Activated CD8-positive, alpha-beta memory T cell treated with anti-CD3 and anti-CD28 coated beads, Interleukin-2, amount 10 ng/mL, durations not matched to agents 7 days and 5 days (primary cell): ENCODE measurements at places on chromosomes 16 and 17. TPM values are rescaled to one million over a fixed set of nuclear protein-coding genes. Genes with fewer than 3 reads are reported as not detected.
A peak's percentile ranks its signal among the peaks of the same experiment; 100 is the strongest.

- H3K4me1 ChIP-seq: peaks cover 46% of the 10 kb centered on the region
- peak overlapping the region; percentile 89 for H3K4me3 ChIP-seq
- DNase-seq: no peak
- no peaks in the 10 kb centered on the region for H3K27me3 ChIP-seq
- peak overlapping the region; percentile 99 for H3K27ac ChIP-seq
Observed at GRCh38 chr17:39200957-39201510, 951 bp downstream of the RPL19 start.

GRCh38 chr16:15949210-15950160, at the start of gene ABCC1:
ABCC1 (plus strand) TSS chr16:15949616; CDS start chr16:15949752, 136 bp downstream.
- no peaks in the 10 kb centered on the region for H3K27me3 ChIP-seq
- H3K27ac ChIP-seq: peak within 1 kb of the TSS; percentile 97
- H3K4me1 ChIP-seq: peaks cover 40% of the 10 kb centered on the region
- peak within 1 kb of the TSS; percentile 91 for H3K4me3 ChIP-seq
- peak; percentile 67 for DNase-seq
- peaks cover 15% of the 10 kb centered on the region for H3K36me3 ChIP-seq

DNA sequence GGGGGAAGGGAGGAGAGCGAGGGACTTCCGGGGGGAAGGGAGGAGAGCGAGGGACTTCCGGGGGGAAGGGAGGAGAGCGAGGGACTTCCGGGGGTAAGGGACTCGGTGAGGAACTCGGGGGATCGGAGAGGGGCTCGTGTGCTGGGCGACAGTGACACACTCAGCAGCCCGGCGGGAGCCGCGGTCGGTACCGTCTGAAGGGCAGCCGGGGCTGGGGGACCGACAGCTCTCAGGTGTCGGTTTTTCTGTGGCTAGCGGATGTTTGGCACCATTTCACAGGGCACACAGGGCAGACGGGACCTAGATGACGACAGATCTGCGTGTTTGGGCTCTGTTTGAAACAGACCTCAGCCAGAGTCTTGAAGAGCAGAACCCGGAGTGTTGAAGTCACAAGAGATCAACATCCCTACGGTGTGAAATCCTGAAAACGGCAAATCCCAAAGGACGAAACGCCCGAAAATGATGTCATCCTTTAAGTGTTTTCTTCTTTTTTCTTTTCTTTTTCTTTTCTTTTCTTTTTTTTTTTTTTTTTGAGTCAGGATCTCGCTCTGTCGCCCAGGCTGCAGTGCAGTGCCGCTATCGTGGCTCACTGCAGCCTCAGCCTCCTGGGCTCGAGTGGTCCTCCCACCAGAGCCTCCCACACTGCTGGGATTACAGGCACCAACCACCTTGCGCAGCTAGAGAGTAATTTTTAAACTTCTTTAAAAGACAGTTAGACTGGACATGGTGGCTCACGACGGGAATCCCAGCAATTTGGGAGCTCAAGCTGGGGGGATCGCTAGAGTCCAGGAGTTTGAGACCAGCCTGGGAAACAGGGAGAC, 23.9 kb downstream of the ZNF778 start:
- peaks cover 2% of the 10 kb centered on the region for H3K36me3 ChIP-seq
- peak overlapping the region; percentile 93 for H3K4me3 ChIP-seq
- DNase-seq: peak; percentile 89
- H3K4me1 ChIP-seq: peaks cover 21% of the 10 kb centered on the region
- H3K27me3 ChIP-seq: no peaks in the 10 kb centered on the region

RAB26 gene
- 0.70 TPM for total RNA-seq

GALR2 gene
- 0.29 TPM for total RNA-seq

CDH5 gene
- total RNA-seq: not detected

DNA sequence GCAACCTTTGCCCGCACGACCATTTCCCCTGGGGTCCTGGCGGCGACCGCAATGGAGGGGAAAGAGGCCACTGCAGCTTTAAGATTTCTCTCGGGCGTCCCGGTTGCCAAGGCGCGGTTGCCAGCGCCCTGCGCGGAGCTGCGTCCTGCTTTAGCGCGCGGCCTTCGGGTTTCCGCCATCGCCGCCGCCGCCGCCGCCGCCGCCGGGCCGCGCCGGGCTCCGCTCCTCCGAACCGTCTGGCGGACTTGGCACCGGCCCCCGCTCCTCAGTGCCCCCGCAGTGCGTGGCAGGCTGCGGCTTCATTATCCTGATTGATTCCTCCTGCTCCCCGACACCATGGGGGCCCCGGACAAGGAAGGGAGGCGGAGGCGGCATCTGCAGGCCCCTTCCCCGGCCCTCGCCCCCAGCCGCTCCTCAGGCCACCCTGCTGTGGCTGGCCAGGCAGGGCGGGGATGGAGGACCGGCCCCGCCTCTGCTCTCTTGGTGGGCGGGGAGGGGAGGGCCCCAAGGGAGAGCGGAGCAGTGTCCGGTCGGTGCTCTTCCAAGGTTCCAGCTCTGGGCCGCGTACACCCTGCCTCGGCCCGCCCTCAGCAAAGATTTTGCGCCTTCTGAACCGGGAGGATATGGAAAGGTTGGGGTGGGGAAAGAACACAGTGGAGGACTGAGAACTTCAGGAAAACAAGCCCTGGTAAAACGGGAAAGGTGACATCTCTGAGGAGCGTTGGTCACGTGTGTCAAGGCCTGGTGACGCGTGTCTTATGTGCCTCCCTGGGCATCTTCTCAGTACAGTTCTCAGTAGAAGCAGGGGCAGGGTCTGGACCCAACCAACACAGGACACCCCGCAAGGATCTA, 34.0 kb downstream of the NEUROD2 start:
- H3K36me3 ChIP-seq: peaks cover 23% of the 10 kb centered on the region
- peaks cover 12% of the 10 kb centered on the region for H3K27me3 ChIP-seq
- DNase-seq: peak; percentile 56
- H3K4me3 ChIP-seq: peak overlapping the region; percentile 57
- H3K4me1 ChIP-seq: peaks cover 3% of the 10 kb centered on the region
- H3K27ac ChIP-seq: no peak overlapping the region

- H3K4me1 ChIP-seq: peaks cover 12% of the 10 kb centered on the region
- no peak overlapping the region for H3K4me3 ChIP-seq
- H3K27me3 ChIP-seq: peaks cover 36% of the 10 kb centered on the region
- no peak overlapping the region for H3K27ac ChIP-seq
Observed at GRCh38 chr16:58201163-58201562, 3.3 kb upstream of the CSNK2A2 start.

ZFPM1 gene
- 15.1 TPM for total RNA-seq

TMIGD1 gene
- total RNA-seq: not detected

ZNF205 gene
- not detected for total RNA-seq

DNA sequence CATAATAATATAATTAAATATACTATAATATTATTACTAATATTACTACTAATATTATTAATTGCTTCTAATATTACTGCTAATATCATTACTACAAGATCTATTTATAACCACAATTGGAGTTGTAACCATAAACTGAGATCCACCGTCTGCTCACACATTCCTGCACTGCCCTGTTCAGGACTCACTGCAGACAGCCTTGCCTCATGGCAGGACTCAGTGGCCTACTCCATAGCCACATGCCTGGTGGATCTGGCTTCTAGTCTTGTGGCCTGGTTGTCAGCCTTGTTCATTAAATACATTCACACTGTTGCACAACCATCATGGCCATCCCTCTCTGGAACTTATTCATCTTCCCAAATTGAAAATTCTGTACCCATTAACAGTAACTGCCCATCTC, 48.0 kb downstream of the SRL start:
- no peak overlapping the region for H3K27ac ChIP-seq
- no peaks in the 10 kb centered on the region for H3K4me1 ChIP-seq
- DNase-seq: no peak

- H3K4me3 ChIP-seq: no peak overlapping the region
- no peak overlapping the region for H3K27ac ChIP-seq
- H3K36me3 ChIP-seq: peaks cover 2% of the 10 kb centered on the region
- peaks cover 25% of the 10 kb centered on the region for H3K4me1 ChIP-seq
Observed at GRCh38 chr17:83190004-83190385, 110.6 kb downstream of the METRNL start.

NPW gene
- total RNA-seq: 1.1 TPM

HSPB9 gene
- total RNA-seq: 0.58 TPM

- H3K27ac ChIP-seq: no peak overlapping the region
- H3K27me3 ChIP-seq: peaks cover 7% of the 10 kb centered on the region
- H3K36me3 ChIP-seq: no peaks in the 10 kb centered on the region
Observed at GRCh38 chr17:7217113-7217987, 2.3 kb downstream of the DLG4 start.

DNA sequence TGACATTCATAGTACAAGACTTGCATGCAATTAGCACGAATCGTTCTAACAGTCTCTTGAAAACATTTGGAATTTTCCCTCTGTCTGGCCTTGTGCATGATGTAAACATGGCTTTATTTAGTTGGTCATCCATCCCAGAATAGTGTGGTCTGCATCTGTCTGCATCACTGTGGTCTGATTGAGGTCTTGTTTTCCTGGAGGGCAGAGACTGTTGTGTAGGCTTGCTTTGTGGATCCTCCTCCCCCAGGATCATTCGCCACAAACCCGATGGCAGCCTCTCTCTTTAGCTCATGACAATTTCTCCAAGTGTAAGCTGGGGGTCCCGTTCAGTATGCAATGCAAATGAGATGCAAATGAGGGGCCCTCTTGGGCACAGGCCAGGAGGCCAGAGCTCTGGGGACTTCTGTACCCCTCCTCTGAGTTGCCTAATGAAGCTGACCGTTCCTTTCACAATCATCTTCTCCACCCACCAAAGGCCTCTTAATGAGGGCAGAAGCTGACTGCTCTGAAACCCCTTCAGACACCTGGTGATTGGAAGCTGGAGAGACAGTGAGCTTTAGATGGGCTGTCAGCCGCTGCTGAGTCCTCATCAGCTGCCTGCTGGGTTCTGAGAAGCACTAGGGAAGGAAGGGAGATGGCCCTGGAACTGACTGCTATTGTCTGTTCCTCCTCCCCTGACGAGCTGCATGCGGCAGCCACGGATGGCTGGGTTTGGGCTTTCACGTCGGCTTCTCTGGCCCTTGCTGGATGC, 201.2 kb upstream of the CACNG3 start:
- no peak overlapping the region for H3K27ac ChIP-seq
- no peak overlapping the region for H3K4me3 ChIP-seq
- H3K36me3 ChIP-seq: peaks cover 30% of the 10 kb centered on the region
- DNase-seq: no peak
- H3K4me1 ChIP-seq: peaks cover 3% of the 10 kb centered on the region

DNA sequence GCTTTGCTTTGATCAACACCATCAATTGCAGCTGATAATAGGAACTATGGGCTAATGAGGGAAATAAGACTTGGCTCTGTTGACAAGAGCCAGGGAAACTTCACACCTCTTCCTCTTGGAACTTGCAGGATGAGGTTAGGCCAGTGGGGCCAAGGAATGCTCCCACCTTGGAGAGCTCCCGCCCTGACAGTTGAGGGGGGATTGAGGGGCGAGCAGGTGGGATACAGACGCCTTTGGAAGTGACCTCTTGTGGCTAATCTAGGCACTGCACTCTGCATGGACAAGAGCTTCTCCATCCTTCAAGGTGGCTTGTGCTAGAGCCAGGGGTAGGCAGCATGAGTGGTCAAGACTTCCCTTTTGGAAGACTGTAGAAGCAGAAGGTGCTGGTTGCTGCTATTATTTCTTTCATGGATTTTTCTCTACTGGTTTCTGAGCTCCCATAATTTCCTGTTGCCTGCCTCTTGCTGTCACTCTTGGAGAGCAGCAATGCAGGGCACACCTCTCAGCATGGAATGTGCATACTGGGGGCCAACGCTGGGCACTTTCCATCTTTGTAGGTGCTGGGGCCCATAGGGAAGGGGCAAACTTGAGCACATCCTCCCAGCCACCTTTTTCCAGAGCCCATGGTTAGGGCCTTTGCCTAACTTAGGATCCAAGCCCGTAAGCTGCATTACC, 2.3 kb upstream of the PHF12 start:
- no peaks in the 10 kb centered on the region for H3K27me3 ChIP-seq
- no peak overlapping the region for H3K4me3 ChIP-seq
- DNase-seq: peak; percentile 76
- H3K4me1 ChIP-seq: peaks cover 3% of the 10 kb centered on the region
- H3K27ac ChIP-seq: no peak overlapping the region

- no peak overlapping the region for H3K4me3 ChIP-seq
- H3K36me3 ChIP-seq: no peaks in the 10 kb centered on the region
- DNase-seq: no peak
- peaks cover 3% of the 10 kb centered on the region for H3K4me1 ChIP-seq
Observed at GRCh38 chr17:38450557-38451029, 22.3 kb downstream of the ARHGAP23 start.

EVPL gene
- 0.03 TPM for total RNA-seq

- DNase-seq: no peak
- no peak overlapping the region for H3K4me3 ChIP-seq
- peaks cover 15% of the 10 kb centered on the region for H3K36me3 ChIP-seq
- peaks cover 26% of the 10 kb centered on the region for H3K4me1 ChIP-seq
Observed at GRCh38 chr17:45575126-45575885, 84.8 kb upstream of the PLEKHM1 start.

GRCh38 chr16:27779641-27780164, 229.8 kb downstream of the KATNIP start:
- no peaks in the 10 kb centered on the region for H3K27me3 ChIP-seq
- no peak overlapping the region for H3K4me3 ChIP-seq
- no peaks in the 10 kb centered on the region for H3K36me3 ChIP-seq
- DNase-seq: no peak
- H3K4me1 ChIP-seq: no peaks in the 10 kb centered on the region

DNA sequence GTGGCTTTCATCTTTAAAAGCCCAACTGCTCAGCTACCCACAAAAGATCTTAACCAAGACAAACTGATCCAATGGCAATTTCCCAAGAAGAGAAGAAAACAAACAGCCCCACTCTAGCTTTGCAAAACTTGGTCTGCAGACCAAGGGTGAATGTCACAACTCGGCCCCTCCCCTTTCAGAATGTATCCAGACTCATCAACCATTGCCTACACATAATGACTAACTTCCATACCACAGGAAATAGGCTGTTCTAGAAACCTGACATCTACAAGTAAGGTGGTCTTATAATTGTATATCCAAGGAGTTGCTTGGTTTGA, 16.0 kb downstream of the DCUN1D3 start:
- DNase-seq: no peak
- no peaks in the 10 kb centered on the region for H3K27me3 ChIP-seq
- peak overlapping the region; percentile 55 for H3K27ac ChIP-seq
- peaks cover 51% of the 10 kb centered on the region for H3K36me3 ChIP-seq
- no peak overlapping the region for H3K4me3 ChIP-seq

DNA sequence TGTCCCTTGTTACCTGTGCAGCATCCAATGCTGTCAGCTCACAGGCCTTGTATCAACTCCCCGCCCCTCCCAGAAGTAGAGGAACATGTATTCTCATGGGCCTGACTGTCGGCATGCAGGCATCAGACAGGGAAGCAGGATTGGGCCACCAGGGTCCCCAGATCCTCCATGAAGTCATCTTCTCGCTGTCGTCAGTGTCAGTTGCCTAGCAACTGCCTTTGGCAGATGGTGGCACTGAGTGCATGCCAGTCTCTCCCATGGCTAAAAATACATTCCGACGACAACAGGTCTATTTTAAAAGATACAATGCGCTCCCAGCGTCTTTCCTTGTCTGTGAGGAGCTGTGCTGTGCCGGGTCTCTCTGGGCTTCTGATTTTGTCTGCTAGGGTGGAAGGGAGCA, 36.8 kb upstream of the CES5A start:
- H3K4me3 ChIP-seq: no peak overlapping the region
- DNase-seq: no peak

- peaks cover 7% of the 10 kb centered on the region for H3K4me1 ChIP-seq
- H3K27ac ChIP-seq: no peak within 1 kb of the TSS
- no peak for DNase-seq
- no peak within 1 kb of the TSS for H3K4me3 ChIP-seq
- peaks cover 2% of the 10 kb centered on the region for H3K36me3 ChIP-seq
Observed at GRCh38 chr17:7380855-7381683, at the start of gene TNK1. TNK1 (plus strand) TSS chr17:7381089; CDS start chr17:7382927, 1,838 bp downstream.

GRCh38 chr16:27952811-27953210, 110.7 kb downstream of the GSG1L start:
- H3K4me3 ChIP-seq: no peak overlapping the region
- no peak for DNase-seq
- H3K27me3 ChIP-seq: peaks cover 18% of the 10 kb centered on the region
- H3K4me1 ChIP-seq: no peaks in the 10 kb centered on the region
- peaks cover 3% of the 10 kb centered on the region for H3K36me3 ChIP-seq
- H3K27ac ChIP-seq: no peak overlapping the region
